Pulmonary artery endothelial cell (primary cell): ENCODE measurements at places on chromosomes 5 and 9.

GRCh38 chr9:31372799-31373587 lies 1011.5 kb upstream of the ACO1 start:
- DNase-seq, result no peak

GRCh38 chr5:167937635-167937998 lies 353.8 kb upstream of the WWC1 start:
- DNase-seq, result no peak

DNA sequence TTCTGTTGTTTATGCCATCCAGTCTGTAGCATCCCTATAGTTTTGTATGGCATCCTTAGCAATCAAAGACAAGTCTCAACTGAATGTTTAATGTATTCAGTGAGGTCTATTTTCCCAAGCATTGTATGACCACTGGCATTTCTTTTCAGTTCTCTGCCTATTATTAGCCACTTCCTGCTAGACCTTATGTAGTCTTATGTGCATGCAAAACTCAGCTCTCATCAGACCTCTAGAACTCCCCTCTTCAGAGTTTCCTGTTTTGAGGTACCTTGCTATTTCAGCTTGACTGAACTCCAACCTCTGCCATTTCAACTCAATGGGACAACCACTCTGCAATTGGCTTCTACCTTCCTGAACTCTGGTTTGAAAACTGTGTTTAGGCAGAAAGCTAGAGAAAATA lies 113.2 kb downstream of the SLC25A46 start:
- DNase-seq, result no peak

GRCh38 chr9:110030632-110031031 lies 177.3 kb downstream of the C9orf152 start:
- no peak for DNase-seq

GRCh38 chr9:122192914-122193525 lies 33.3 kb downstream of the MORN5 start:
- DNase-seq, result no peak

- no peak for DNase-seq
Observed at GRCh38 chr5:40986666-40987065, 77.4 kb downstream of the C7 start.

GRCh38 chr9:110620726-110621125 lies 41.2 kb upstream of the SVEP1 start:
- no peak for DNase-seq

DNA sequence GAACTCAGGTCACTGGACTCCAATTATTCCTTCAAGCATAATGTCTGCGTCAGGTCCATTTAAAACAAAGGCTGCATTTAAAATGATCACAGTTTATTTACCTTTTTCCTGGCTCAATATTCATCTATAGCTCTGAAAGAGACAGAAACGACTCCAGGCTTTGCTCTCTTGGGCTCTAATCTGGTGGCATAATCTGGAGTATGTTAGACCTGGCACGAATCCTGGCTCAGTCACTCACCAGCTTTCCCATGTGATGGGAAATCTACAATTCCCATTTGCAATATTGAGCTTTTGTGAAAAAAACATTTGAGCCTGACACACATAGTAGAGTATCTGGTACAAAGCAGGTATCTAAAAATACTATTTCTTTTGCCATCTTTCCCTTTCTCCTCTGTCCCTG lies 155.8 kb downstream of the SEMA6A start:
- no peak for DNase-seq

GRCh38 chr9:4986296-4986695 lies 1.2 kb downstream of the JAK2 start:
- no peak for DNase-seq

DNA sequence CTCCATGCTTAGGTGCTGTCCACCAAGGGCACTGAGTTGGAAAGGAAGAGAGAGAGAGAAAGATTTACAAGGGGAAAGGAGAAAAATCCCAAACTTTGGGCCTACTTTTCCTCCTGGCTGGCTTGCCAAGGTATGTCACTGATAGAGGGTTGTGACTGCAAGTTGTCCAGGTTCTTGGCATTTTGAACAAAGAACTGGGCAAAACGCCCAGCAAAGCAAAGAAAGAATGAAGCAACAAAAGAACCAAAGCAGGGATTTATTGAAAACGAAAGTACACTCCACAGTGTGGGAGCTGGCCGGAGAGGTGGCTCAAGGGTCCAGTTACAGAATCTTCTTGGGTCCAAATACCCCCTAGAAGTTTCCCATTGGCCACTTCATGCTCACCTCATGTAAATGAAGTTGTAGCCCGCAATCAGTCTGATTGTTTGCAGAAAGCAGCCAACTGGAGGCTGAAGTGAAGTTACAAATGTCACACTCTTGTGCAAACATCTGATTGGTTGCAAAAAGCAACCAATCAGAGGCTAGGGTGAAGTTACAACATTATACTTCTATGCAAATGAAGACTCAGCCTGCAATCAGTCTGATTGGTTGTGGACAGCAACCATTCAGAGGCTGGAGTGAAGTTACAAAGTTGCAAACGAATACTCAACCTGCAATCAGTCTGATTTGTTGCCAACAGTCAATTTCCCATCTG lies 263.5 kb downstream of the YTHDC2 start:
- no peak for DNase-seq

- DNase-seq, result no peak
Observed at GRCh38 chr5:35482167-35482755, 135.4 kb upstream of the SPEF2 start.

- no peak for DNase-seq
Observed at GRCh38 chr5:149392718-149393117, 13.6 kb upstream of the IL17B start.

GRCh38 chr9:84327184-84327583 lies 13.4 kb downstream of the SLC28A3 start:
- no peak for DNase-seq

DNA sequence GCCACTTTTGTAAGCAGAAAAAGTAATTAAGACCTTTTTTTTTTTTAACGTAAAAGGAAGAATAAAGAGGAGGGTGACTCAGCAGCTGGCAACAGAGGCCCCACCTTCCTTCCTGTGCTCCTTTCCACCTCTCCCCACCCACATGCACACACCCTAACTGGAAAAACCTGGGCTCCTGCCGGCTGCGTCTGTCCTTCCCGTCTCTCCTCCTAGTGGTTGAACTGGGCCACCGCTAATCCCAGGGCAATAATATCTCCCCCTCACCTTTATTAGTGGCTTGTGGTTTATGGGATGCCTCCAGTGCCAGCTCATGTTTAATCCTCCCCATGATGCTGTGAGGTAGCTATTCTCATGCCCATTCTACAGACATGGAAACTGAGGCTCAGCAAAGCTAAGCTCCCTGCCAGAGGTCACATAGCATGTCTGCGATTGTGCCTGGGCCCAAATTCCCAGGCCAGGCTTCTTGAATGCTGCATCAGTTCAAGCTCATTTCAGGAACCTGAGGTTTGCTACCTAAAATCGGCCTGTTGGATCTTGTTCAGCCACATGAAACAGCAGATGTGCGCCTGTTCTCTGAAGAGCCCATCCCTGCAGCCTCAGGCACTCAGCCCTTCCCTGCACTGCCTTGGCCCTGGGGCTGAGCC lies 60.9 kb upstream of the IL17B start:
- DNase-seq, result no peak

DNA sequence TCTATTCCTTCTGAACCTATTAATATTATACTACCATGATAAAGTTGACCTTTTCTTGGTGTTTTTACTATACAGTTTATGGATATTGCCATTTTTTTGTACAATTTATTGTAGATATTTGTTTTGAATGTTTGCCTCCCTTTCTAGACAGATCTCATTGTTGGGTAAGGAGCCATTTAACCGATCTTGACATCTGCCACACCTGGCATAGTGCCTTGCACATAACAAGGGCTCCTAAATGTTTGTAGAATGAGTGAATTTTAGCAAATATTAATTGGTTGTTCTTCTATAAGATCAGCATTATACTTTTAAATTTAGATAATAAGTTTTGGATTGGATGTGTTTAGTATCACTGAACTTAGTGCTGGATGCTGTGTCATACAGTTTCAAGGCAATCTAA lies 175.3 kb downstream of the GDNF start:
- DNase-seq, result no peak

- DNase-seq, result no peak
Observed at GRCh38 chr5:142969186-142969585, 199.0 kb downstream of the ARHGAP26 start.

- DNase-seq, result no peak
Observed at GRCh38 chr5:93726595-93726994, 14.8 kb downstream of the POU5F2 start.

GRCh38 chr5:169213479-169213878 lies 87.5 kb downstream of the SLIT3 start:
- no peak for DNase-seq
